ENCODE measurements at places on chromosomes 5 and 9. TPM values are rescaled to one million over a fixed set of nuclear protein-coding genes. Genes with fewer than 3 reads are reported as not detected.

Gene CBY3
- total RNA-seq: 0.44 TPM

Gene ASPN
- not detected for total RNA-seq

Gene C9orf40
- total RNA-seq: 1.5 TPM

Gene PCDHB12
- total RNA-seq: not detected

Gene ZNF300
- 1.8 TPM for total RNA-seq

Gene GLDC
- not detected for total RNA-seq
